Neural crest cell (in vitro differentiated cells): ENCODE measurements at places on chromosomes 12 and 14. TPM values are rescaled to one million over a fixed set of nuclear protein-coding genes. Genes with fewer than 3 reads are reported as not detected.

DLST gene
- 92.9 and 97.4 TPM in 2 replicates for total RNA-seq

AMDHD1 gene
- total RNA-seq = 0.18 and 0.30 TPM in 2 replicates

SIRT4 gene
- total RNA-seq = 1.7 TPM in 2 replicates

ASCL1 gene
- 4.3 and 5.1 TPM in 2 replicates for total RNA-seq

ANKRD9 gene
- 33.2 and 40.0 TPM in 2 replicates for total RNA-seq

KRT6C gene
- not detected in 2 replicates for total RNA-seq

DNA sequence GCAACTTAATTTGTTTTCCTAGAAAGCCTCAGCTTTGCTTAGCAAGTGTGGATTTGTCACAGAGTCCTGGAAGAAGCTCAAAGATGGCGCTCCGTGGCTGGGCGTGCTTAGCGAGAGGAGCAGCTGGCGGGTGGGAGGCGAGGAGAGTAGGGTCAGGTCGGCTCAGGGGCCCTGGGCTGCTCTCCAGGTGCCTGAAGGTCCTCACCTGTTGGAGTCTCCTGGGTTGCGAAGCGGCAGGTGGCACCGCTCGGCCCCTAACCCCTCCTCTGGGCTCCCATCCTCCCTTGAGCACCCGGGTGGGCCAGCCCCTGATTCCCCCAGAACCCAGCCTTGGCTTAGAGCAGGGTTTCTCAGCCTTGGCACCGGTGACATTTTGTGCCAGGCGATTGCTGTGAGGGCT, 25.1 kb downstream of the LRTM2 start:
- no peak overlapping the region for H3K27ac ChIP-seq
- H3K36me3 ChIP-seq = no peaks in the 10 kb centered on the region
- H3K27me3 ChIP-seq = peaks cover 5% of the 10 kb centered on the region
- H3K4me1 ChIP-seq = peaks cover 36% of the 10 kb centered on the region

GRCh38 chr12:102472496-102472895, 7.9 kb downstream of the IGF1 start:
- DNase-seq = no peak
- no peak overlapping the region for H3K4me3 ChIP-seq
- peaks cover 14% of the 10 kb centered on the region for H3K4me1 ChIP-seq
- H3K27me3 ChIP-seq = no peaks in the 10 kb centered on the region
- no peaks in the 10 kb centered on the region for H3K36me3 ChIP-seq
- H3K27ac ChIP-seq = no peak overlapping the region

DNA sequence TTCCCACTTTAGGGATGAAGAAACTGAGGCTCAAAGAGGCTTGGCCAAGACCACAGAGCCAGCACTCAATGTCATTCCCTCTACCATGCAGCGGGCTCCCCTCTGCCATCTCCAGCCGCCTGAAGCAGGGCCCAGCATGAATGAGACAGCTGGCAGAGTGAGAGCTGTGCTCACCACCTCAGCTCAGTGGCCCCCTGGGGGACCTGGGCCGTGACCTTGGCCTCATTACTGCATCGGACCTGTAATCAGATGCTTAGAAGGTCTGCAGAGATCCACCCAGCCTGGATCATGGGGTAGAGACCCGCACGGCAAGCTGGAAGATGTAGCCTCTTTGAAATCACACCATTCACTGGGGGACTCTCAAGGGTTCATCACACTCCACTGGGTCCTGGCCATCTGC, 22.7 kb upstream of the CORO1C start:
- no peaks in the 10 kb centered on the region for H3K4me1 ChIP-seq
- no peak for DNase-seq
- H3K27me3 ChIP-seq = no peaks in the 10 kb centered on the region
- H3K27ac ChIP-seq = no peak overlapping the region
- no peaks in the 10 kb centered on the region for H3K36me3 ChIP-seq

DNA sequence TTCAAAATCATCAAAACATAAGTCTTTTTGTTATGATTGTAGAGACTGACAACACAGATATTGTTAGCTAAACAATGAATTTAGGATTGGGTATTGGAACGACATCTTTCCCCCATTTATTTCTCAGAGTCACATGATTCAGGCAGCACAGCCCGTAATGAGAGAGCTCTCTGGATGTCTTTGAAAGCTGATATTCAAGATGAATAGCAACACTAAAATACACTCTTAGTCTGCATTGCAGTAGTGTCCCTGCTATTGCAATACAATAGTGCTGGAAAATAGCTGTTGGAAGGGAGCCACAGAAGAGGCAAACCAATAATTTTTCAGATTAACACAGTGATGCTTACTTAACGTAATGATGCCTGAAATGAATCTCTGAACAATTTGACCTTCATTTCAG, 9.9 kb downstream of the GTSF1 start:
- no peak overlapping the region for H3K27ac ChIP-seq
- no peak overlapping the region for H3K4me3 ChIP-seq
- H3K27me3 ChIP-seq = peaks cover 58% of the 10 kb centered on the region
- DNase-seq = no peak
- no peaks in the 10 kb centered on the region for H3K4me1 ChIP-seq

DNA sequence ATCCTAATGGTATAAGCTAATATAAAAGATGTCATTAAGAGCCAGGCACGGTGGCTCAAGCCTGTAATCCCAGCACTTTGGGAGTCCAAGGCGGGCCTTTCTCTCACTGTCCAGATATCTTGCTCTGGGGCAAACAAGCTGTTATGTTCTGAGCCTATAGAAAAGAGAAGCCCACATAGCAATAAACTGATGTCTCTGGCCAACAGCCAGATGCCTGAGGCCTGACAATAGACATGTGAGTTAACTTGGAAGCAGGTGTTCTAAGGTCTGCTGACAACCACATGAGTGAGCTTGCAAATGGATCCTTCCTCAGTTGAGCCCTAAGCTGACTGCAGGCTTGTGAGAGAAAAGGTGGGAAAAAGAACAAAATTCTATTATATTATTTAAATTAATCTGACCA, 25.0 kb downstream of the YAF2 start:
- H3K4me3 ChIP-seq = no peak overlapping the region
- DNase-seq = no peak
- no peak overlapping the region for H3K27ac ChIP-seq
- H3K4me1 ChIP-seq = peaks cover 12% of the 10 kb centered on the region

- no peak overlapping the region for H3K4me3 ChIP-seq
- H3K27me3 ChIP-seq = no peaks in the 10 kb centered on the region
- H3K4me1 ChIP-seq = peaks cover 5% of the 10 kb centered on the region
- H3K27ac ChIP-seq = no peak overlapping the region
- H3K36me3 ChIP-seq = no peaks in the 10 kb centered on the region
- DNase-seq = no peak
These were observed 126.6 kb downstream of the LLPH start for GRCh38 chr12:66003951-66004350.

DNA sequence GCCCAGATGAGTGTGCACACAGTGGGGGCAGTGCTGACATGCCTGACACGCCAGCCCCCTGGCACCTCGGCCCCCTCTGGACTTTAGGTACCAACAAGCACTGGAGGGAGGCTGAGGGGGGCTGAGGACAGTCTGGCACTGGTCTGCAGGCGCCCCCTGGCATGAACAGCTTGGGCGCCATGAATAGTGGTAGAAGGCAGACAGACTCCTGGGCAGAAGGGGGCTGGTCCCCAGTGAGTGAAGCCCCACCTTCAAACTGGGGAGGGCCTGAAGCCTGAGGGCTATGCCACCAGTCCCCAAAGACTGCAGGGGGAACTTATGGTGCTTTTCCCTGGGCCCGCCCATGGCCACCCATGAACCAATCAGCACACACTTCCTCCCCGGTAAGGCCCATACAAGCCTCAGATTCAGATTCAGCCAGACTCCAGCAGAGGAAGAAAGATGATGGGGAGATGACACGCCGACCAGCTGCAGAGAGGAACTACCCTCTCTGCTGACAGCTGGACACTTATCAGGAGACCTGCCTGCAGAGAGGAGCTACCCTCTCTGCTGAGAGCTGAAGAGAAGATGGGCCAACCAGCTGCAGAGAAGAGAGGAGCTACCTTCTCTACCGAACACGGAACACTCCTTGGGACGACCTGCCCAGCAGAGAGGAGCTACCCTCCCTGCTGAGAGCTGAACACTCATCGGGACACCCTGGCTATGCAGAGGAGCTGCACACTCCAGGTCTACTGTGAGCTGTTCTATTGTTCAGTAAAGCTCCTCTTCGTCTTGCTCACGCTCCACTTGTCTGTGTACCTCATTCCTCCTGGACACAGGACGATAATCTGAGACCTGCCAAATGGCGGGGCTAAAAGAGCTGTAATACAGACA, 324.5 kb downstream of the PCNX1 start:
- peaks cover 24% of the 10 kb centered on the region for H3K4me1 ChIP-seq

GRCh38 chr12:7602277-7602676, 63.4 kb downstream of the APOBEC1 start:
- no peaks in the 10 kb centered on the region for H3K36me3 ChIP-seq
- H3K4me1 ChIP-seq = no peaks in the 10 kb centered on the region
- DNase-seq = no peak
- no peak overlapping the region for H3K27ac ChIP-seq
- H3K4me3 ChIP-seq = no peak overlapping the region

GRCh38 chr14:72699852-72700257, 194.0 kb downstream of the DPF3 start:
- no peaks in the 10 kb centered on the region for H3K36me3 ChIP-seq
- no peak for DNase-seq
- H3K27me3 ChIP-seq = no peaks in the 10 kb centered on the region
- no peak overlapping the region for H3K27ac ChIP-seq
- no peak overlapping the region for H3K4me3 ChIP-seq

- H3K27me3 ChIP-seq = no peaks in the 10 kb centered on the region
- H3K27ac ChIP-seq = no peak overlapping the region
- no peak for DNase-seq
- peaks cover 2% of the 10 kb centered on the region for H3K36me3 ChIP-seq
- H3K4me1 ChIP-seq = peaks cover 11% of the 10 kb centered on the region
These were observed 80.8 kb upstream of the C12orf71 start for GRCh38 chr12:27163048-27163715.

GRCh38 chr12:92593734-92594402, 108.9 kb upstream of the PLEKHG7 start:
- no peaks in the 10 kb centered on the region for H3K27me3 ChIP-seq
- peaks cover 13% of the 10 kb centered on the region for H3K4me1 ChIP-seq
- no peak overlapping the region for H3K4me3 ChIP-seq

DNA sequence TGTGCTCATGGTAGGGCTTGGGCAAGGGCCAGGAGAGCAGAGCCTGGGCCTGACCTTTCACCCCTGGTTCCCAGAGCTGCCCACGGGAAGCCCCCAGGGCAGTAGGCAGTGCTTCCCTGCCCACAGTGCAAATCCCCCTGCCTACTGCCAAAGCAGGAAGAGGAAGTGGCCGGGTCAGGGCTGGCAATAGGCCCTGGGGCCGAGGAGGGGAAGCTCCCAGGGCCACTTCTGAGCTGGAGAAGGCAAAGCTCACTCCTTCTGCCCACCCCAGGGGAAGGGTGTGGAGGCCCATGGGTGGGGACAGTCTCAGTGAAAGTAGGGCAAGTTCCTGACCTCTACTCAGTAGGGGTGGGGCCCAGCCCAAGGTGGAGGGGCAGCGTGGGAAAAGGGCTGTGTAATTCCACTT, 5.4 kb upstream of the NR4A1 start:
- H3K36me3 ChIP-seq = no peaks in the 10 kb centered on the region
- peak overlapping the region; percentile 75 for H3K4me3 ChIP-seq
- peak overlapping the region; percentile 50 for H3K27ac ChIP-seq
- peaks cover 36% of the 10 kb centered on the region for H3K4me1 ChIP-seq
- no peaks in the 10 kb centered on the region for H3K27me3 ChIP-seq

DNA sequence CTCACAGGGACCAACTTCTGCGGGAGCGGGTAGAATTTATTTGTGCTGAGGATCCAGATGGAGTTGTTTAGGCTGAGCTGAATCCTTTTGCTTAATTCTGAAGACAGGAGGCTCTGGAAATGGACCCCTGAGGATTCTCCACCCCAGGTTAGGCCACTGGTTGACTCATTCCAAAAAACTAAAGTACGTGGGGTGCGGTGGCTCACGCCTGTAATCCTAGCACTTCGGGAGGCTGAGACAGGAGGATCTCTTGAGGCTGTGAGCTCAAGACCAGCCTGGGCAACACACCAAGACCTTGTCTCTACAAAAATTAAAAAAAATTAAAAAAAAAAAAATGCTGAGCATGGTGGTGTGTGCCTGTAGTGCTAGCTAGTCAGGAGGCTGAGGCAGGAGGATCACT, 76.3 kb upstream of the MAP1LC3B2 start:
- H3K27ac ChIP-seq = no peak overlapping the region
- DNase-seq = no peak
- H3K4me1 ChIP-seq = peaks cover 10% of the 10 kb centered on the region
- no peaks in the 10 kb centered on the region for H3K27me3 ChIP-seq
- H3K36me3 ChIP-seq = peaks cover 2% of the 10 kb centered on the region
- H3K4me3 ChIP-seq = no peak overlapping the region
